ENCODE measurements at places on chromosomes 5 and 9.

- DNase-seq = no peak
These were observed 148.0 kb upstream of the ADRA1B start for GRCh38 chr5:159768243-159768642.

- no peak for DNase-seq
These were observed 110.3 kb downstream of the ARRDC3 start for GRCh38 chr5:91272858-91273257.

- DNase-seq = no peak
These were observed 81.8 kb upstream of the MAMDC2 start for GRCh38 chr9:69961843-69962242.

DNA sequence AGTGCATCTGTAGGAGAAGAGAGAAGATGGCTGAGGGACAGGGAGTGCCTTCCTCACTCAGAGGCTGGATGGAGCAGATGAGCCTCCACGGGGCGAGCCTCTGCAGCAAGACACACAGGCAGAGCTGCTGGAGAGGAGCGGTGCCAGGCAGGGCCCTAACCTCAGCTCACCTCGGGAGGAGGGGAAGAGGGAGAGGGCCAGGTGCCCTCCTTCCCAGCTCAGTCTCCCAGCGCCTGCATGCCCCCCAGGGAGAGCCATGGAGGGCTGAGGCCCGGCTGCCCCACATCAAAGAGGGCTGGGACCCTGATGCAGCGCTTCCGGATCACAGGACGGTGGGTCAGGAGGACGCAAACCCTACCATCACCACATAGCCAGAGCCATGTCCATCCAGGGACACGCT lies 13.6 kb upstream of the SPATA31E1 start:
- no peak for DNase-seq

DNA sequence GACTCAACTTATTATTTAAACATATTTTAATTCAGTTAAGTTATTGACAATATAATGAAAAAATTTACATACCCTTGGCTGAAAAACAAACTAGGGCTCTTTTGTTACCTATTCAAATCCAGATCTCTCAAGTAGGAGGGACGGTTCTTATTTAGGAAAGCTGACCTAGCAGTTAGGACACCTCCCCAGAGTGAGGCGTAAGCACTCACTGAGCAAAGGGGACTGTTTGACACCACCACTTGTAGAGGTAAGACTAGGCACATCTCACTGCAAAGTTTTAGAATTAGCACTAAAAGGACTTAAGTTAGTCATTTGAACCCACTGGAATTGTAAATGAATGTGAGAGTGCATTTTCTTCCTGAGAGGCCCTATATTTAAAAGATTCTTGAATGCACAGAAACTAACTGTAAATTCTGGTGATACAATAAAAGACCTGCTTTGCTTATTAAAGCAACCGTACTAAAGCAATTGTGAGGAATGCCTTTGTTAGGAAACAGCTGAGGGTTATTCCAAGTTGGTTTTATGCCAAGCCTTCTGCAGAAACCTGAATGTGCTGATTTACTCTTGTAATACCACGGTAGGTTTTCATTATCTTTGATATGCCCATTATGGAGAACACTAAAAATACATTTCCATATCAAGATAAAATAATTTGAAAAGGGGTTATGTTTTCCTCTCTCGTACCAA lies 16.2 kb downstream of the HACD4 start:
- DNase-seq = no peak

- no peak for DNase-seq
These were observed 126.7 kb downstream of the GRIA1 start for GRCh38 chr5:153617190-153617589.

GRCh38 chr5:144438237-144438636 lies 267.6 kb downstream of the KCTD16 start:
- no peak for DNase-seq

GRCh38 chr5:148833122-148833521 lies 6.7 kb downstream of the ADRB2 start:
- DNase-seq = no peak

DNA sequence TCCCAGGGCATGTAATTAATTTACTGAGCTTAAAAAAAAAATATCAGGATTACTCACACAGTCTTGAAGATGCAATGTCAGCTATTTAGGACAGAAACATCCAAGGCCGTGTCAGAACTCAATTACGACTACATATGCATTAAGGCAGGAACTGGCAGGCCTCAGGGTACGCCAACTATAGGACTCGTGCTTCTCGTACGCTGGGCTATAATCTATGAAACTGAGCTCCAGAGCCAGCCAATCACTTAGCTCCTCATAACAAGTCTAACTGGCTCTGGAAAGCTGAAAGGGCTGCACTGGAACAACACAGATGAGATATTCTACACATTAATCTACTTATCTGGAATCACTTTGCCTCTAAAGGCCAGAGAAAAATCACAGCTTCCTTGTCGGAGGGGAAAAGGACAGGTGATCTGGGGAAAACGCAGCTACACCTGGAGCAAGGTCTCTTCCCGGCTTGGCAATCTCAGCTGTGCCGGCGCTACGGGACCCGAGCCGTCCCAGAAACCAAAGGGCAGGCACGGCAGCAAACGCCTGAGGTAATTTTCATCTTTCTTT lies 212.0 kb downstream of the DEPDC1B start:
- DNase-seq = no peak

DNA sequence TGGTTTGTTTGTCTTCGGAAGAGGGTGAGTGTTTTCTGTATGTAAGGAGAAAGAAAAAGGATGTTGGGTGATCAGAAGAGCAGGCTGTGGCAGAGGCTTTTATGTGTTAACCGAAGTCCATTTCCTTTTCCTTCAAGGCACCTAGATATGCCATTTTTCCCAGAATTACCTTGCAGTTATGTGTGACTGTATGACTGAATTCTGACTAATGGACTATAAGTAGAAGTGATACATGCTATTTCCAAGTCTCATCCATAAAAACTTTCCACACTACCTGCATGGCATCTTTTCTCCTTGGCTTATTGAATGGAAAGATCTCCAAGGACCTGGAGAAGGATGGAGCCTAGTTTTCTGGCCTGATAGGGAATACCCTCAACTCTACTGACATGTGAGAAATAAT lies 10.6 kb upstream of the NDUFS4 start:
- DNase-seq = no peak

- no peak for DNase-seq
These were observed 40.0 kb downstream of the EBF1 start for GRCh38 chr5:159059722-159060121.

DNA sequence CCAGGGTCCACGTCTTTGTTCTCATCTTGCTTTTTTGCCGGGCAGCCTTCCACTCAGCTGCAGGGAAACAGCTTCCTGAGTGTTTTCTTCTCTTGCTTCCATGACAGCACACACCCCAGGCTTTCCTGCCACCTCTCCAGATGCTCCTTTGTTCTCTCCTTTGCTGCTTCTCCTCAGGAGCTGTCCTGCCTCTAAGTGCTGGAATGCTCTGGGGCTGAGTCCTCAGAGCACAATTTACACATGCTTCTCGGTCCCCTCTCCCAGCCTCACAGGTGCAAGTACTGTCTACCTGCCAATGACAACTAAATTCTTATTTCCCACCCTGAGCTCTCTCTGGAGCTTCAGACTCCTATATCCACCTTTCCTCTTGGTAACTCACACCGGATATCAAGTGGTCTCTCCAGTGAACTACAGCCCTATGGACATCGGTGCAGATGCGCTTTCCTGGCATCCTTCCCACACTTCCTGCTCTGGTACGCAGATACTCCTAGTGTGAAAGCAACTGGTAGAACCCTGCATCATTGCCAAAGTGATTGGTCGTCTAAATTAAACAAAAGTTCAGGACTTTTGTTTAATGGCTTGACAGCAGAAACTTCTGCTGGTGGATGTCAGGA lies 13.4 kb upstream of the ACSL6 start:
- DNase-seq = no peak

- DNase-seq = no peak
These were observed at the start of gene GGTA1 for GRCh38 chr9:121499427-121500164. TSS of gene GGTA1 (minus strand) at chr9:121499844. CDS start at chr9:121467922, 31,922 bp downstream.

DNA sequence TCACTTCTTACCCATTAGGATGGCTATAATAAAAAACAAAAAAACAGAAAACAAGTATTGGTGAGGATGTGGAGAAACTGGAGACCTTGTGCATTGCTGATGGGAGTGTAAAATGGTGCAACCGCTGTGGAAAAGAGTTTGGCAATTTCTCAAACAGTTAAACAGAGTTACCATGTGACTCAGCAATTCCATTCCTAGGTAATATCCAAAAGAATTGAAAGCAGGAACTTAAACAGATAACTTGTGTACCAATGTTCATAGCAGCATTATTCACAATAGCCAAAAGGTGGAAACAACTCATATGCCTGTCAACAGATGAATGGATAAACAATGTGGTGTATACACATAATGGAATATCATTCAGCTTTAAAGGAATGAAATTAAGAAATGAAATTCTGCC lies 28.9 kb downstream of the DCP2 start:
- DNase-seq = no peak

- no peak for DNase-seq
These were observed 400.3 kb downstream of the EBF1 start for GRCh38 chr5:158699298-158699880.

GRCh38 chr5:157198277-157198986 lies 17.8 kb downstream of the ITK start:
- no peak for DNase-seq

DNA sequence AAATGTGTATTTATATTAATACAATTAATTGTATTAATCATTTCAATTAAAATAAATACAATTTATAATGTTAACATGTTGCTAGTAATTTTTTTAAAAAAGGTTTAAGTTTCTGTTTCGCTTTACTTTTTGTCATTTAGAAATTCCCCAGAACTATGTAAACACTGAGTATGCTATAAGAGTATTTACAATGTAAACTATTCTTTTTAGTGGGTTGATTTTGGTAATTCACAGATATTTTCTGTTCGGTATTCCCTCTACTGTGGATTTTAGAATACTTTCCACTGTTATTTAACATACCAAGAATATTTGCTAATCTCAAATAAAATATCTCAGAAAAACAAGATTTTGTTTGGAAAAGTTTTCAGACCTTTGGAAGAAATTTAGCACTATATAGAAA lies 1564.4 kb downstream of the EFNA5 start:
- no peak for DNase-seq

DNA sequence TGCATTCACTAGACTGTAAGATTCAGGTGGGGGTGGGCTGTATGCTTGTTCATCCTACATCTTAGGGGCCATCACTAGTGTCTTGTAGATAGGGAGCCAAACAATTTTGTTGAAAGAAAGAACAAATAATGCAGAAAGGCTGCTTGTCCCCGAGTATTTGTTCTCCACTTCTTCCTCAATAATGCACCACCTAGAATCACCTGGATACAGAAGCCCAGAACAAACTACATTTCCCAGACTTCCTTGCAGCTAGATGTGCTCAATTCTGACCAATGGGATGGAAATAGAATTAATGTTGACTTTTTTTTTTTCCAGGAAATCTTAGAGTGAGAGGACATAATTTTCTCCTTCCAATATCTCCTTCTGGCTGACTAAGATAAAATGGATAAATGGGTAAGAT lies 38.9 kb upstream of the TNFSF8 start:
- DNase-seq = no peak

GRCh38 chr5:96852759-96853158 lies 23.5 kb upstream of the ERAP2 start:
- DNase-seq = no peak

DNA sequence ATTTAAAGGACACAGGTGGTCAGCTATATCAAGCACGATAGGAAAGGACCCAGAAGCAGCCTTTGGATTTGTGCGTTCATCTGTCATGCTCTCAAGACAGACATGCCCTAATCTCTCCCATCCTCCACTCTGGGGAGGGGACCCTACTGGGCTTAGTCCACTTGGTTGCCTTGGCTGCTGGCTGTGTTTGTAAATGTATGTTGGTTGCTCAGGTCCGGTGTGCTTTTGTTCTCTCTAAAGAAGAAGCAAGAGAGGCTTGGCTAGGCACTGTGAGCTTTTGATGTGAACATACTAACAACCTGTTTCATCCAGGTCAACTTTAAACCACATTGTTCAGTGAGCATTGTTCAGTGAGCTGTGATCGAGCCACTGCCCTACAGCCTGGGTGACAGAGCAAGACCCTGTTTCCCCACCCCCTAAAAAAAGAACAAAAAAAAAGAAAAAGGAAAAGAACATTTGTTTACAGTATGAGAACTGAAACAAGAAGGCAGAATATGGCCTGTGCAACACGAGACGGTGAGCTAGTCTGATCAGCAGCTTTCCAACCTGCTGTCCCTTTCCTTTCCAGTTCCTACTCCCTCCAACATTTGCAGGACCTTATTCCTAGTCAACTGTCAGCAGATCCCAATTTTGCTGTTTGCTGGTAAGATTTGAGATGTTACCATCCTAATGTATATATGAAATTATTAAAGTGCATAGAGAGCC lies 228.3 kb downstream of the ARHGAP26 start:
- DNase-seq = no peak

- no peak for DNase-seq
These were observed 43.4 kb downstream of the NKX2-5 start for GRCh38 chr5:173191561-173191960.

- DNase-seq = no peak
These were observed 60.1 kb upstream of the CACNA1B start for GRCh38 chr9:137817236-137818200.

- no peak for DNase-seq
These were observed 64.4 kb upstream of the ARAP3 start for GRCh38 chr5:141746395-141746794.
